ENCODE measurements at places on chromosomes 2 and 18.

- no peak for DNase-seq
Measured at GRCh38 chr18:67269206-67269605, 247.3 kb downstream of the DSEL start.

- DNase-seq = peak; percentile 43
Measured at GRCh38 chr2:98634406-98635092, 26.2 kb downstream of the UNC50 start.

DNA sequence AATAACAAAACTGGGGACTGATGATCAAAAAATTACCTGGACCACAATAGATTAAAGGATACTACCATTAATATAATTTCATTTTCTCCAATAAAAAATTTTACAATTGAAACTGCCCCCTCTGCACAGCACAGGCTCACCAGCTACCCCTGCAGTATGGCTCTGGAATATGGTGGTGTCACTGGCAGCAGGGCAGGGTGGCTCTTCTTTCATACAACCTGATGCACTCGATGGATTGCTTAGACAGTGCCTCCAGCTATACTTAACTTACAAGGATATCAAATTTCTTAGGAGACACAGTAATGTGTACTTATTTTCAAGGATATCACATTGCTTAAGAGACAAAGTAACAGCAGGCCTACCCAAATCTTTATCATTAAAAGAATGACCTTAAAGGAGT, 124.0 kb downstream of the PRELID3A start:
- DNase-seq = no peak

GRCh38 chr2:122194546-122194945, 439.1 kb downstream of the TSN start:
- DNase-seq = no peak

DNA sequence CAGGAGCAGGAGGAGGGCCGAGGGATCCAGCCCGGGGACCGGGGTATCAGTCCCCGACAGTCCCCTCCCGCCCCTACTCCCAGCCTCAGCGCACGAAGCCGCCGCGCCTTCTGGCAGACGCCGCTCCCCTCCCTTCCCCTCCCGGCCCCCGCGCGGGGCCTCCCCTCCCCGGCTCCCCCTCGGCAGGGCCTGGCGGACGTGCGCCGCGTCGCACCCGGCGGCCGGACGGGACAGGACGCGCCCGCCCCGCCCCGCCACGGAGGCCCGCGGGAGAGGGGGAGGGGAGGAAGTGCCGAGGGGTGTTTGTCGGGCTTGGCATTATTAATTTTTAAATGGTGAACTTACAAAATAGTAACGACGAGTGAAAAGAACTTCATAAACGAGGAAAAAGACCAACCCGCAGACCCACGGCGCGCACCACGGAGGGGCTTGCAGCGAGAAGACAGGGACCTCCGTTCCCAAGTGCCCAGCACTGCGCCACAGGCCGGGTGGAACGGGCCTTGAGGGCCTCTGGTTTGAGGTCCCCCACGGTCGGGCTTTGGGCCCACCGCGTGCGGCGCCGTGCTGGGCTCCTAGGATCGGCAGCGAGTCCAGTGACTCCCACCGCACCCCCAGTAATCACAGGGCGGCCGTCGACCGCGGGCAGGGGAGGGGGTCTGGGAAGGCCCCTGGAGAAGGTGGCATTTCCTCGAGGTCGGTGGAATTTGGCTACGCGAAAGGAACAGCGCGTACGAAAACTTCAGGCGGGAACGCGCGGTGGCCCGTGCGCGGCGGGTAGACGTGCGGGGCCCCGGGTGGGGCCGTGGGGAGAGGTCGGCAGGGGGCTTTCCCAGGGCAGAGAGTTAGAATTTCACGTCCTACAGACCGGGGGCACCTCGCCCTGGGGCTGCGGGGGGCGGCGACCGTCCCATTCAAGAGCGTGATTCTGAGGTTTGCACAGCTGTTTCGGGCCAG, 954 bp upstream of the CTDSP1 start:
- DNase-seq = peak; percentile 51

GRCh38 chr2:234608946-234609345, 112.1 kb upstream of the ARL4C start:
- no peak for DNase-seq

DNA sequence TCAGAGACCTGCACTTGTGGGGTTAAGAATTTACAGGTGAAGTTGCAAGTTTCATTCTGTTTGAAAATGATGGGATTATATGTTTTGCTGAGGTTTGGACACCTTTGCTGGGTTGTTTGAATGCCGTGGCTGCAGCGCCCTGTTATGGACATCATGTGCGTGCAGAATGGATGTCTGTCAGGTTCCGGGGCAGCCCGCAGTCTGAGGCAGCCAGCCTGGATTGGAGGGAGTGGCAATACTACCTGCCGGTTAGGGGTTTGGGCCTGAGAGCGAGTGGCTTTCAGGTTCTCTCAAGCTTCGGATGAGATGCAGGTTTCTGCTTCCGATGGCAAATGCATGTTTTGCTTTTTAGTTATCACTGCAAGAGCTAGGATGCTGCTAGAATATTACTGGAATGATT, 1.1 kb downstream of the CASP8 start:
- peak; percentile 37 for DNase-seq

- DNase-seq = no peak
Measured at GRCh38 chr2:199344012-199344411, 113.7 kb downstream of the SATB2 start.

DNA sequence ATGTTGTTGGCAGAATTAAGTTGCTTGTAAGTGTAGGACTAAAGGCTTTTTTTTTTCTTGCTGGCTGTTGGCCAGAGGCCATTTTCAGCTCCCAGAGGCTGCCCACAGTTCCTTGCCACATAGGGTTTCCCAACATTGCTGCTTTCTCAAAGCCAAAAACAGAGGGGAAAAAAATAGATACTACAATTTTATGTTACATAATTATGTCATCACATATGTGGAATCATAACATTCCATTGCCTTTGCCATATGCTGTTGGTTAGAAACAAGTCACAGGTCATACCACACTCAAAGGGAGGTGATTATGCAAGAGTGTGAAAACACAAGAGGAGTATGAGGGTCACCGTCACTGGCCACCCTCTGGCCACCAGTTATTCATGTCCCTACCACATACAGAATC, 154.5 kb downstream of the RTN4 start:
- DNase-seq = no peak

DNA sequence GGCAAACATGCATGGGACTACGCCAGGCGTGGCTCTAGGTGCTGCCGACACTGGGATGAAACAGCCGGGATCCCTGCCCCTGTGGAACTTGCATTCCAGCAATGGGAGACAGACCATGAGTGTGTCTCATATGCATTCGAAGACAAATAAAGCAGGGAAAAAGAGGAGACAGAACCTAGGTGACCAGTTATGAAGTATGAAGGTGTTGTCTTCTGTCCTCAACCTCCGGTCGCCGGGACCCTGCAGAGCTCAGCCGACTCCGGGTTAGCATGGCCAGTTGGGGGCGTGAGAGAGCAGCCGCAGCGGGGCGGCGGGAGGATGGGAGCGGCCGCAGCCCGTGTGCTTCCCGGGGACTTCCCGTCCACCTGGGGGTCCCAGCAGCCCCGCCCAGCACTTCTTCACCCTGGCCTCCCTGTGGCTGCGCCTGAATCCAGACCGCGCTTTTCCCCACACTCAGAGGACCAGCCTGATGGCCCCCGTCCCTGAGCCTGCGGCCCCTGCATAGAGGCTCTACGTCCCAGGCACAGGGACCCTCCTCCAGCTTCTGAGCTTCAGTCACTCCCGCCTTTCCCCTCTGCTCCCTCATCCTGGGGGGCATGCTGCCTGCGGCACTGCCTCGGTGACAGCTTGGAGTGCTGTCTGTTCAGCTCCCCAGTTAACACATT, 11.4 kb downstream of the ID2 start:
- peak; percentile 54 for DNase-seq

DNA sequence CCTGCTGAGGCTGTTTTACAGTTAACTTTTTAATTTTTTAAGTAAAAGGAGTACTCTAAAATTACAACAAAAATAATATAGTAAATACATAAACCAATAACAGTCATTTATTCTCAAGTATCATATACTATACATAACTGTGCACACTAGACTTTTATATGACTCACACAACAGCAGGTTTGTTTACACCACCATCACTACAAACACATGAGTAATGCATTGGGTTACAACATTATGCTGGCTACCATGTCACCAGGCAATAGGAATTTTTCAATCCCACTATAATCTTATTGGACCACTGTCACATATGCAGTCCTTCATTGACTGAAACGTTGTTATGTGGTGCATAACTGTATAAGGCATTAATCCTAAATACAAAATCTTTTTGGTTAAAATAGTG, 42.5 kb downstream of the RASGRP3 start:
- no peak for DNase-seq

DNA sequence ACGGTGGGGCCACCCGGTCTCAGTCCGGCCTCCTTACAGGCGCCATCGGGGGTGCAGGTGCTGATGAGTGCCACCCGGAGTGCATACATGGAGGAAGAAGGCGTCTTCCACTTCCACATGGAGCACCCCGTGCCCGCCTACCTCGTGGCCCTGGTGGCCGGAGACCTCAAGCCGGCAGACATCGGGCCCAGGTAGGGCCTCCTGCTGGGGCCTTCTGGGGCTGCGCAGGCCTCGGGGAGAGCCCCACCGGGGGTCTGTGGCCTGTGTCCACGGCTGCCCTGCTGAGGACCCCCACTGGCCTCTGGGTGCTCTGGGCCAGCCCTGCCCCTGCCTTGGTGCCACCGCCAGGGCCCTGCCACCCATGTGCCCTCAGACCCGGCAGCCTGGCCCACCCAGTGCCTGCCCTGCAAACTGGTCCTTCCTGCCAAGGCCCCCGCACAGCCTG, 4.8 kb downstream of the RNPEPL1 start:
- DNase-seq = no peak

GRCh38 chr2:11307764-11308415, 36.5 kb downstream of the ROCK2 start:
- no peak for DNase-seq

DNA sequence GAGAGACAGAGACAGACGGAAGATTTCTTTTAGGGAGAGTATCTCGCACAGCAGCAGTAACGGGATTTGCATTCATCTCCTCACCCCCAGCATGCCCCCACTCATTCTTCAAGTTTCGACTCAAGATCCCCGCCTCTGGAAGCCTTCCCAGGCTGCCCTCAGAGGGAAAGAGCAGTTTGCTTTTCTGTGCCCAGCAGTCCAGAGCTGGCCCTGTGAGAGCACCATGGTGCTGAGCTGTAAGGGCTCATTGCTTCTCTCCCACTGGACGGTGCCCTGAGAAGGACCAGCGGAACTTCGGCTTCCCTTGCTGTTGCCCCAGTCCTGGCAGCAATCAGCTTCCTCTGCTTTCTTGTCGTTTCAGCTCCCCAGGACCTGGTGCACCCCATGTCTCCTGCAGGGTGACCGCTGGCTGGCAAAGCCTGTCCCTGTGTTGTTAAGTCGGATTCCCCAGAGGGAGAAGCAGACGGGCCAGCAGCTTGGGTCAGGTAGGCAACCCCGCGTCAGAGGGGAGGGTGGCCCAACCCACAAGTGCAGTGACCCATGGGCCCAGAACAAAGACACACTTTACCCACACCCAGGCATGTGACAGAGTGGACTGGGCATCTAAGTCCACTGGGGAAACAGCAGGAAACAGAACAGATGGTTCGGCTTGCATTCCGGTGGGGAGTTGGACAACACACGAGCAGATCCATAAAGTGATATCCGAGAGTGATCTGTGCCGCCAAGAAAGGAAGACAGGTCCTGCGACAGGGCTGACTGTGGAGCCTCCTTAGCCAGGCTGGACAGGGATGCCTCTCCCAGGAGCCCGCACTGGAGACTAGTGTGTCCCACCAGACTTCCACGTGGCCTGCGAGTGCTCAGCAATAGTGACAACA, 36.6 kb downstream of the TMEM177 start:
- DNase-seq = no peak

GRCh38 chr18:23827681-23828080, 138.4 kb downstream of the LAMA3 start:
- DNase-seq = no peak

- DNase-seq = no peak
Measured at GRCh38 chr18:22640281-22640842, 222.6 kb upstream of the CTAGE1 start.

GRCh38 chr2:127611076-127611925, 34.7 kb upstream of the GPR17 start:
- no peak for DNase-seq

DNA sequence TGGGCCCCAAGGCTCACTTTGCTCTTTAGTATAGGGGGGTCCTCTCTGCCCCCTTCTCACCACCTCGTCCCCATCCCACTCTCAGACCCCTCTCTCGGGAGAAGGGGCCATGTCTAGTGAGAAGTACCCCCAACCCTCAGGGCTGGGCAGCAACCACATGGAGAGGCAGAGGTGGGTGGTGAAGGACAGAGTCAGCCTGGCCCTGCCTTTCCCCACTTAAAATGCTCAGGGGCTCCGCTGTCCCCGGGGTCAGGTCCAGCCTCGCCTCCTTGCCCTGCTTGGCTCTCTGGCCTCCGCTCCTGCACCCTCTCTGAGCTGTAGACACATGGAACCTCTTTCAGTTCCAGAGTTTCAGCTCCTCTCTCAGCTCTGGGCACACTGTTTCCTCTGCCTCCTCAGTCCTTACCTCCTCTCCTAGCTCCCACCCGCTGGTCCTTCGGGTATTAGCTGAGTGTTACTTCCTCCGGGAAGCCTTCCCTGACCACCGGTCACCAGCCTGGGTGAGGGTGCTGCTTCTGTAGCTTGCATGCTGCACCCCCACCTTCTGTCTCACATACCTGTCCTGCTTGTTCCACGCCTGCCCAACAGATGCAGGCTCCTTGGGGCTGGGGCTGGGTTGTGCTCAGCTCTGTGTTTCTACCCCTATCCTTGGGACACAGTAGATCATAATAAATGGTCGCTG, 79.5 kb upstream of the OTOF start:
- DNase-seq = no peak

DNA sequence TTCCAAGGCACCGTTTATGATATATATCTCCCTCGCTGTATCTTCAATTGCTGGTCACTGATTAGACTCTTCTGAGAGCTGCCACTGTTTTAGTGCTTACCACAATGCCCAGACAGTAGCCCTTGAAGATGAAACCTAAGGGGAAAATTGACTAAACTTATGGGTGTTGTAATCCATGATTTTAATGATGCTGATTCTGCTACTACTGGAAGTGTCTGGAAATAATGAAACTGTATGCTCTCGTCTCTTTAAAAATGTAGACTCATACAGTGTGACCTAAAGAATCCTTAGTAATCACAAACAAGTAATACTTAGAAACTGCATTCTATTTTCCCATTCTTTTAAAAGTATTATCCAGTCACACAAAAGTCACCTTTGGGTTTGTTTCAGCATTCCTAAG, 5.5 kb upstream of the SLC8A1 start:
- no peak for DNase-seq

DNA sequence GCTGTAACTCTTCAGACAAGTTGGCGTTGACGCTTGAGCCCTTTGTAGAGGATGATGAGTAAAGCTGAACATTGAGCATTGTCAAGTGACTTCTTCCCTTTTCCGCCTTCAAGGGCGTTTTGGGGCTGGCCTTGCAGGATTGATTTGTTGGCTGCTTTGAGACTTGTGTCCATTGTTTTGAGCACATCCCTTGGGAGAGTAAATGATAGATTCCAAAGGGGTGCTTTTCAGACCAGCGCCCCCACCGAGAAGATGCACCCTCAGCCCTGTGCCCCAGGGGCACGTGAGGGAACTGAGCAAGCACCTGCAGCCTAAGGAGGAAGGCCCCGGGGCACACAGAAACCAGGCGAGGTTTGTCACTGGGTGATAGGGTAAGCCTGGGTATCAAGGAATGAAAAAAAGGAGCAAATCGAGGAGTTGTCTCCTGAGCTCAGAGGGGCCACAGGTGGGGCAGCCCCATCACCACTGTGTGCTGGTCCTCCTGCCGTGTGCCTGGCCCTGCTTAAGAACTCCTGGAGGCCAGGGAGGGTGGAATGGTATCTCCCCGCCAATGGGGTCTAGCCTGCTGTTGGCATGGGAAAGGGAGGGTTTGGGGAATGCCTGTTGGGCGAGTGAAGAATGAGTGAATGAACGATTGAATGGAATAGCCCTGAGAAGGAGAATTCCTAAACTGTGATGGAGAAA, 64.0 kb downstream of the RAB31 start:
- no peak for DNase-seq
